Esophagus squamous epithelium (tissue), 5 donors: ENCODE measurements at places on chromosomes 3 and 15.
A peak's percentile ranks its signal among the peaks of the same experiment; 100 is the strongest.

DNA sequence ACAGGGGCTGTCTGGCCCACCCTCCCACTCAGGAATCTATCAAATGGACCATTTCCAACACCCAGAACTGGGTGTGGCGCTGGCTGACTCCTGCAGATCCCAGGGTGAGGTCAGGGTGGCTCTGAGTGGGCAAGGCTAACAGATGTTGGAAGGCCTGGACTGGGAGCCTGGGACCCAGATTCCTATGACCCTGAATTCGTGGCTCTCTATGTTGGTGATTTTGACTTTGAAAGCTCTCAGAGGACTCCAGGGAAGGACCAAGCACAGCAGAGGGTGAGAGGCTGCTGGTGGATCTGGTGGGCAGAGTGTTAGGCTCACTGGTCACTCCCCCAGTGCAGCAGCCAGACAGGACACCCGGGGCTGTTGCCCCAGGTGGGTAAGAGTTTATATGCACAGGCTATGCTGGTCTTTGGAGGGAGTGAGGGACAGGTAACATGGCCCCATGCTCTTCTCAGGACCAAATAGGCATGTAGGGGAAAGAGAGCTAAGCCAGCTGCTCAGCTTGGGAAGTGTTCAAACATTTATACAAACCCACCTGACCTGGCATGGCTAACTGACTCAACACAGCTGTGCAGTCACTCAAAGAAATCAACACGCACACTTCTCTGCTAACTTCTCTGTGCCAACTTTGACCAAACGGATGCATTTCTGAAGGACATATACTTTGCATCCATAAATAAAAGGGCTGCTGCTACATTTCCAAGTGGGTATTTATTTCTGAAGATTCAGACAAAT is 62.6 kb upstream of the RAB6B start:
- DNase-seq: no peak
- H3K36me3 ChIP-seq: no peaks in the 10 kb centered on the region
- H3K27me3 ChIP-seq: no peaks in the 10 kb centered on the region
- no peaks in the 10 kb centered on the region for H3K4me1 ChIP-seq
- no peak overlapping the region for H3K27ac ChIP-seq
- no peak overlapping the region for H3K4me3 ChIP-seq

DNA sequence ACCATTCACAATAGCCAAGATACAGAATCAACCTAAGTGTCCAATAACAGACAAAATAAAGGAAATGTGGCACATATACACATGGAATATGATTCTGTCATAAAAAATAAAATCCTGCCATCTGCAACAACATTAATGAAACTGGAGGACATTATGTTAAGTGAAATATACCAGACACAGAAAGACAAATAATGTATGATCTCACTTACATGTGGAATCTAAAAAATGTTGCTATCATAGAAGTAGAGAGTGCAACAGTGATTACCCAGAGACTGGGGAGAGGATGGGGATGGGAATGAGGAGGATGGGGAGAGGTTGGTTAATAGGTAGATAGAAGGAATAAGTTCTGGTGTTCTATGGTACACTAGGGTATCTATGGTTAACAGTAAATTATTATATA is 28.7 kb downstream of the MRPL3 start:
- H3K36me3 ChIP-seq: peaks cover 57% of the 10 kb centered on the region
- H3K27me3 ChIP-seq: no peaks in the 10 kb centered on the region
- H3K27ac ChIP-seq: no peak overlapping the region
- H3K4me3 ChIP-seq: no peak overlapping the region

GRCh38 chr3:107977221-107978130 is 113.4 kb downstream of the CD47 start:
- DNase-seq: no peak
- H3K36me3 ChIP-seq: no peaks in the 10 kb centered on the region
- no peaks in the 10 kb centered on the region for H3K27me3 ChIP-seq

DNA sequence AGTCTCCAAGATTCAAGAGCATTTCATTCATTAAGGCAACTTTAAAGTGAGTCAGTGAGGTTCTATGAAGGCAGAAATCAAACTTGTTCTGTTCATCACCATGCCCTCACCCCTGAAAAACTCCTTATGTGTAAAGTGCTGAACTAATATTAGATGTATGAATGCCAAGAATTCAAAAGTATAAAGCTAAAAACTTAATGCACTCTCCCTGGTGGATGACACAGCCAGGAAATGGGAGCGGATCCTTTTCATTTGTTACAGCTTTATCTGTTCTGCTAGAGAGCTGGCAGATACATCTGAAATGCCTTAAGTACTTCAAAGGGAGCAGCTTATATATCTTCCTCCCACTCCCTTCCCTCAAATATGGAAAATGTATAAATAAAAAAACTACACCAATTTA is 8.2 kb downstream of the TXNRD3 start:
- no peaks in the 10 kb centered on the region for H3K4me1 ChIP-seq
- H3K36me3 ChIP-seq: no peaks in the 10 kb centered on the region
- H3K4me3 ChIP-seq: no peak overlapping the region
- no peak overlapping the region for H3K27ac ChIP-seq
- no peak for DNase-seq

GRCh38 chr3:76756577-76756976 is 283.3 kb upstream of the ROBO2 start:
- H3K27me3 ChIP-seq: no peaks in the 10 kb centered on the region
- no peak overlapping the region for H3K27ac ChIP-seq
- H3K36me3 ChIP-seq: no peaks in the 10 kb centered on the region
- H3K4me3 ChIP-seq: no peak overlapping the region

DNA sequence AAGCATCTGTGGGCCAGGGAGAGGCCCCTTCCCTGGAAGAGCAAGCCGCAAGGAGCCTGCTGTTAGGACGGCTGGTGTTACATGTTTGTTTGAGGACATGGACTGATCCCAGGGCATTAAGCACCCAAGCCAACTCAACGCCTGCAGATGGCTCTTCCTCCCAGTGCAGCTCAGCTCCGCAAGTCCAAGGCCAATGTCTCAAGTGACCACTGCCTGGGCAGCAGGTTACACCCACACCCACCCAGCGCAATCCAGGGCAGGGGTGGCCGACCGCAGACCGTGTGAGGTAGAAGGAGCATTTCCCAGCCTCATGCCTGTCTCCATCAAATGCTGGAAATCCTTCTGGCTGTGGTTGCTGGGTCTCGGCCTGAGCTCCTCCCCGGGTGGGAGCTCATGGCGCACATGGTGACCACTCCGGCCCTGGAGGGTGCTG is 14.5 kb downstream of the GP5 start:
- DNase-seq: no peak
- H3K4me1 ChIP-seq: no peaks in the 10 kb centered on the region
- no peak overlapping the region for H3K4me3 ChIP-seq
- H3K27ac ChIP-seq: no peak overlapping the region
- H3K27me3 ChIP-seq: no peaks in the 10 kb centered on the region

DNA sequence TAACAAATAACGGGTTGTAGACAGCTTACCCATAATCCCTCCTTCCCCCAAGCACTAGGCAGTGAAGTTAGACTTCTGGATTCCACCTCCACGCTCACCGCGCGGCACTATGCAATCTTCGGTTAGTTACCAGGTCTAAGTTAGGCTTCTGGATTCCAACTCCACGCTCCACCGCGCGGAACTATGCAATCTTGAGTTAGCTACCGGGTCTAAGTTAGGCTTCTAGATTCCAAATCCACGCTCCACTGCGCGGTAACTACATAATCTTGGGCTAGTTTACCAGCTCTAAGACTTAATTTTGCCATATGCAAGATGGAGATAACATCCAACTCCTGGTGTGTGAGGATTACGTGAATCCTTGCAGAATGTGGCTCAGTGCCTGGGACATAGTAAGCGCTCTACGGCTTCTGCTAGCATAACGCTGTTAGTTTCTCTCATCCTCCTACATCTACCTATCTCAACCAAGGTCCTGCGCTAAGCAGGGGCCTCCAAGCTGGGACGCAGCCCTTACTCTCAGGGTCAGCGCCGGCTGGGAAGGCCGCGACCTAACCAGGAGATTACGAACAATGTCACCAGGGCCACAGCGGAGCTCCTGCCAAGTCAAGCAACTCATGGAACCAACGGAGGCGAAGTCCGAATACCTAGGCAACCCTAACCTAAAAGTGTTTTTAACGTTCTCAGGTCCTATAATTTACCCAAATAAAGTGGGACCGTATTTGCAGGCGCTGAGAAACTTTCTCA is 497 bp upstream of the RPLP1 start:
- H3K36me3 ChIP-seq: peaks cover 28% of the 10 kb centered on the region
- H3K4me3 ChIP-seq: peak overlapping the region; percentile 87
- no peak for DNase-seq
- H3K27ac ChIP-seq: peak overlapping the region; percentile 96
- H3K4me1 ChIP-seq: peaks cover 49% of the 10 kb centered on the region
- no peaks in the 10 kb centered on the region for H3K27me3 ChIP-seq

DNA sequence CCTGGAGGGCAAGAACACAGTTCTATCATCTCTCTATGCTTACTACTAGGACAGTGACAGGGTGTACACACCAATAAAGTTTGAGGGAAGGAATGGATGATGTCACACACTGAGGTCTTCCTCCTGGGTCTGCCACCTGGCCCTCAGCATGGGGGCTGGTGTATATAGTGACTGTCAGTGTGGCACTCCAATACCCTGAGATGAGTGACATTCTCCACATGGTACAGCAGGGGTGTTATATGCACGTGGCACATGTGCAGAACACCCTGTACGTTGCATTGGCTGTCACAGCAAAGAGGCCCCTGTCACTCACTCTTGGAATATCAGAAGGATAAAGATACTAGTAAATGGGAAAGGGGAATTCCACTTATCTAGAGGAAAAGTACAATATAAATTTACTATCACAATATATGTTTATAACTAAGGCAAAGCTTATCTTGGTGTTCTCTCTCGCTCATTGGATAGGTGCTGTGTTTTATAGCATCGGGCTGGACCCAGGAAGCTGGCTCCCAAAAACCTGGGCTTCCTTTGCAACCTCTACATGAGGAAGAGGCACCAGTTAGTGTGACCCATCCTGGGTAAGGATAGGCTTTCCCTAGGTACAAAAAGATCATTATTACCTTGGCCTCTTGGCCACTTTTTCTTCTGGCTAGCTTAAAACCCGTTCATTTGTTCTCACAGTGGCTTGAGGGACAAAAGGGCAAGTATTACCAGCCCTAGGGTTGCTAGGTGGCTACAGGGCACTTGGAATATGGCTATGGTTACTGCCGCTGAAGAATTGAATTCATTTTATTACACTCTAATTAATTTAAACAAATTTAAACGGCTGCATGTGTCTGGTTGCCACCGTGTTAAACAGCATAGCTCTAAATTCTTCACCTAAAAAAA is 54.8 kb upstream of the HES1 start:
- peaks cover 22% of the 10 kb centered on the region for H3K4me1 ChIP-seq
- no peak overlapping the region for H3K4me3 ChIP-seq
- no peak overlapping the region for H3K27ac ChIP-seq
